ENCODE measurements at places on chromosomes 5 and 9. TPM values are rescaled to one million over a fixed set of nuclear protein-coding genes. Genes with fewer than 3 reads are reported as not detected.
A peak's percentile ranks its signal among the peaks of the same experiment; 100 is the strongest.

PCDHGB2 gene
- total RNA-seq: 2.5 TPM

CEP72 gene
- total RNA-seq: 2.0 TPM

DNA sequence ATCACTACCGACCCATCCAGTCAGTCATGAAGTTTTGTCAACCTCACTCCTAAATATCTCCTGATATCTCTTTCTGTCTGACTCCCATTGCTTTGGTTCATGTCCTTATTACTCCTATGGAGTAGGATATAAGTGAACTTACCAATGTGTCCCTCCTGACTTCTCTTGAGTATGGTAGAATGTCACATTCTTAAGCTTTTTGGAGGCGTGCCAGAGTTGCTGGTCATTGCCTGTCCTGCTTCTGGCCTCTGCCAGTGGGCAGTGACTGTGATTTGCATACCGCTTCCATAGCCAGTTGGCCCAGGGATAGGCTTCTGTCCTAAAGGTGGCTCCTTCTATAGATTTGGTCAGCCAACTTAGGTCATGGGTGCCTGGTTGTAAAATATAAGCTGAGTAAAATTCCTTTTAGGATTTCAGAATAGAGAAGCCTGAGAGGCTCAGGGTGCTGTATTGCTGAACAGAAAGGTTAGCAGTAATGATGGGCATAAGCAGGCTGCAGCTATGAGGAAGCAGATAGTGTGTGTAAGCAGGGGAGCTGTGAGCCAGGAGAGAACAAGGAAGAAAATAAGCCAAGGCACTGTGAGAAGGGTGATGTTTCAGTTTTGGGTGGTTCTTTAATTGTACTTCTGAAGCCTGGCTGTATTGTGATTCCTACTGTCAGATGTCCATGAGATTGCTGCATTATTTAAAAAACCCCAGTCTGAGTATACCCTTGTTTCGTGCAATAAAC is 16.1 kb upstream of the MARCHF3 start:
- no peak overlapping the region for H3K4me3 ChIP-seq
- H3K36me3 ChIP-seq: no peaks in the 10 kb centered on the region
- H3K27me3 ChIP-seq: no peaks in the 10 kb centered on the region

DNA sequence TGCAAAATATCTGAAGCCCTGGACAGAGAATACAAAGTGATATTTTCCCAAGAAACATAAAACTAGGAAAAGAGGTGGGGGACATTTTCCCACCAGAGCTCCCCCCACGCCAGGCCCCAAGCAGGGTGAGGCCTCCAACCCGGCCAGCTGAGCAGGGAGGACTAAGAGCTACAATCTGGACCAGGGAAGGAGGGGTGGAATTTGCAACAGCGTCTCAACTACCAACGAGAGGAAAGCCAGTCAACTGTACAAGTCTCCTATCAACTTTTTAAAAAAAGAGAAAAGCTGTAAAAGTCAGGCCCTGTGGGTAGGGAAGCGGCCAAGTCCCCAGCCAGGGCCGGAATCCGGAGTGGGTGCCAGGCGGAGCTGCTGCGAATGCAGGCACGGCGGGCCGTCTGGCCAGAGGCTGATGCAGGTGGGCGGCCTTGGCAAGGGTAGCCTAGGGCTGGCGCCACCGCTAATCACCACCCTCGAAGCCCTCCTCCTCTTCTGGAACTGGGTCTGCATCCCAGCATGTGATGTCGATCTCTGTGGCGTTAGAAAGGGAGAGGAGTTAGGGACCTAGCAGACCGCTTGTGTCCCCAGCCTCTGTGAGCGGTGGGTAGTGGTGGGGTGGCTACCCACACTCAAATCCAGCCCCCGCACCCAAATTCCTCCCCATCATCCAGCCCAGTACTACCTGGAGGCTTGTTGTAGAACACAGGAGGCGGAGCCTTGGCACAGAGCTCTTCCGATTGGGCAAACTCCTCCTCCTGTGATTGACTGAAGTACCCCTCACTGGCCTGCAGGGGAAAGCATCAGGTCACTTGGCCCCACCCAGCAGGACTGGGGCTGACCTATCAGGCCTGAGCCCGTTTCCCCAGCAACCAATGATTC is 10.6 kb downstream of the PRR7 start:
- DNase-seq: peak; percentile 95
- peaks cover 13% of the 10 kb centered on the region for H3K36me3 ChIP-seq
- no peak overlapping the region for H3K4me3 ChIP-seq
- peak overlapping the region; percentile 86 for H3K27ac ChIP-seq
- H3K27me3 ChIP-seq: peaks cover 12% of the 10 kb centered on the region
- H3K4me1 ChIP-seq: peaks cover 27% of the 10 kb centered on the region

DNA sequence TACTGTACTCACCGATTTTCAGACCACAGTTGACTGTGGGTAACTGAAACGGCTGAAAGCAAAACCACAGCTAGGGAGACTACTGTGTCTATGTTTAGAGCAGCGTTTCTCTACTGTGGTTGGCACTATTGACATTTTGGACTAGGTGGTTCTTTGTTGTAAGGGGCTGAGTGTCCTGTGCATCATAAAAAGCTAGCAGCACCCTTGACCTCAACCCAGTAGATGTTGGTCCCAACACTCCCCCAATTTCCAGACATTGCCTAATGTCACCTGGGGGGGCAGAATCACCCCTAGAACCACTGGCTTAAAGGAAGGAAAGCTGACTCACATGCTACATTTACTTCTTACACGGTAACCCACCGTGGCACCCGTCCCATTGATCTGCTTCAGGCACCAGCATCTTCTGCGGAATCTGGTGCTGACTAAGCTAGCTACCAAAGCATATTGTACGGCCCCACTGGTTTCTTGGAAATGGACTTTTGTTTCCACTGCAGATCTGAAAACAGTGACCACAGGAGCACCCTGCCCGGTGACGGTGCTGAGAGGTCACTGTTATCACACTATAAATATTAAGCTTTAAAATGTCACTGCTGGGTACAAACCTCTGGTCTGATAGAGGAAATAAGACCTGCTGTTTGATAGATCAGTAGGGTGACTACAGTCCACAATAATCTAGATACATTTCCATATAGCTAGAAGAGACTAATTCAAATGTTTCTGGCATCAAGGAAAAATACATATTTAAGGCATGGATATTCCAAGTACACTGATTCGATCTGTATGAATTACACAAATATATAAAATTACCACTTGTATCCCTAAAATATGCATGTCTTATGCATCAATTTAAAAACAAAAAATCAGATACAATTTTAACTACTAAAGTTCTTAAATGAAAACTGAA is 151.4 kb downstream of the HSD17B3 start:
- peak overlapping the region; percentile 51 for H3K27ac ChIP-seq
- H3K4me3 ChIP-seq: no peak overlapping the region
- peaks cover 23% of the 10 kb centered on the region for H3K4me1 ChIP-seq
- no peak for DNase-seq

GRCh38 chr9:32455738-32456137 is 70.3 kb downstream of the RIGI start:
- H3K27me3 ChIP-seq: no peaks in the 10 kb centered on the region
- peaks cover 89% of the 10 kb centered on the region for H3K36me3 ChIP-seq
- no peaks in the 10 kb centered on the region for H3K4me1 ChIP-seq

Measured in stomach (tissue), 19 donors.